ENCODE measurements at places on chromosomes 6 and 20.

- DNase-seq: no peak
Observed at GRCh38 chr20:32635764-32636163, 38.0 kb downstream of the C20orf203 start.

- DNase-seq: no peak
Observed at GRCh38 chr6:149445573-149445972, 39.2 kb downstream of the ZC3H12D start.

DNA sequence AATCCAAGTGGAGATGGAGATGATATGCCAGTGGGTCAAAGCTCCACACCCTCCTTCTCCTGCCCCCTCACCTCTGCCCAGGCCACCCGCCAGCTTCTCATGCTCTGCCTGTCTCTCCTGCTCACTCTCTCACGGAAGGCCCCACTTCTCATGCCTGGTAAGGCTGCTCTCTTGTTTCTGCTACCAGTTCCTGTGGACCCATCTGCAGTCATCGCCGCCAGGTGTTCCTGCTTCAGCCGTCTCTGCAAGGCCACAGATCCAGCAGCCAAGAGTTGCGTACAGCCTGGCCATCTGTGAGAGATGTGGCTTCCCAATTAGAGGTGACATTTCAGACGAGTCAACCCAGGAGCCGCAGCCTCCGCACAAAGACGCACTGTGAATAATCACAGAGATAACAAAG is 40.8 kb upstream of the NXT1 start:
- no peak for DNase-seq

DNA sequence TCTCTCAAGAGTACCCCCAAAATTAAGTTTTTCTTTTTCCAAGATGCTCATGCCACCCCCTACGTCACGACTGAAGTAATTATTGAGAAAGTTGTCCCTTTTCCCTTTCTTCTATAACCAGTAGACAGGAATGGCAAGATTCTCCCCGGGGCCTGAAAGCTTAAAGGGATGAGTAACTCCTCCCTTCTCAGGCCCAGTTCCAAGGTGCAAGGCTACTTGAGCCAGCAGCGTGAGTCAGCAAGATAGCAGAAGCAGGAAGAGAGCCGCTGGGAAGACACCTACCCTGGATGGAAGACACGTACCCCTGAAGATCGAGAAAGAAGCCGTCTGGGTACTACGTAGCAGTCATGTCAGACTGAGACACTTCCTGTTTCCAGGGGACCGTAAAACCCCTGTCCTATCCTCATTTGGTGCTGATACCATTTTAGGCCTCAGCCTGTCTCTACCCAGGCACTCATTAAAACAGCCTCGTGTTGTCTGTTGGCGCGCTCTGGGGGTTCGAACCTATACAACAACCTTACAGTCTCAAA is 241.0 kb downstream of the ADGRG6 start:
- no peak for DNase-seq

DNA sequence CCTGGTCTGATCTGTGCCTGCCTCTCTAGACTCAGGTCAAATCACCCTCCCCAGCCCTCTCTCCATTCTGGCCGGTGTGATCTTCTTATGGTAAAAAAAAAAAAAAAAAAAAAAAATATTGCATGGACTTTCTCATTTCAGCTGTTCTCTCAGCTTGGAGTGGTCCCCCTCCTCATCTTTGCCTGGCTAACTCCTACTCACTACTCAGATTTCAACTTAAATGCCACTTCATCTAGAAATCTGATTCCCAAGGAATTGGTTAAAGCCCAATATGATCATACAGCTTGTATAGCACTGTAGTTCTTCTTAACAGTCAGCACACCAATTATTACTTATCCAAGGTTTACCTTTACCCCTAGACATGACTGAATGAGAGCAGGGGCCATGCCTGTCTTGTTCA is 105.9 kb upstream of the CARMIL1 start:
- DNase-seq: no peak

DNA sequence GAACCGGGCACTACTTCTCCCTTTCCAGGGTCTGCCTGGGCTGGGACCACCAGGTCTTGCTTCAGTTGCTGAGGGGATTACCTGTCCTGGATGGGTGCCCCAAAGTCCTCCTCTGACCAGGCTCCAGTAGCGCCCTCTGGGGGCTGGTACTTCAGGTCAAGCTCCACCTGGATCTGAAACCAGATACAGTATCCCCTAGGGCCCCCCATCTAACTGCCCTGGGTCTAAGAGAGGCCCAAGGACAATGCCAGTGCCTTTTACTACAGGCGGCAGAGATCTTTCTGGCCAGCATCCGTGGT is 11.2 kb upstream of the SPAG4 start:
- no peak for DNase-seq
